ENCODE measurements at places on chromosomes 7 and 10. TPM values are rescaled to one million over a fixed set of nuclear protein-coding genes. Genes with fewer than 3 reads are reported as not detected.

The NSMCE4A gene
- total RNA-seq: 13.9 TPM

The VPS50 gene
- total RNA-seq: 17.6 TPM

The STOX1 gene
- 1.8 TPM for total RNA-seq

The FAM180A gene
- total RNA-seq: not detected

The FRMPD2 gene
- not detected for total RNA-seq

The NUTM2E gene
- 0.30 TPM for total RNA-seq

The FAM25G gene
- not detected for total RNA-seq

The AKR1E2 gene
- total RNA-seq: 1.8 TPM

The GPR141 gene
- total RNA-seq: not detected

The ELOVL3 gene
- 0.54 TPM for total RNA-seq

The ZNF853 gene
- 10.5 TPM for total RNA-seq

The CLDN3 gene
- total RNA-seq: not detected

The PKD2L1 gene
- total RNA-seq: not detected

The SCRN1 gene
- total RNA-seq: 2.6 TPM

The GOLGA7B gene
- 4.1 TPM for total RNA-seq

The PIK3CG gene
- total RNA-seq: 1.2 TPM

The LIMK1 gene
- 12.0 TPM for total RNA-seq

The SUFU gene
- total RNA-seq: 5.9 TPM

The SPDYE16 gene
- not detected for total RNA-seq

The GIMAP5 gene
- 7.4 TPM for total RNA-seq

The CYP3A4 gene
- 3.2 TPM for total RNA-seq

The CYP26A1 gene
- total RNA-seq: not detected

The DRGX gene
- not detected for total RNA-seq

The ASAH2 gene
- total RNA-seq: 0.15 TPM

The ADAM22 gene
- total RNA-seq: 0.42 TPM

The ADAM12 gene
- total RNA-seq: 0.24 TPM

The PDE6C gene
- total RNA-seq: not detected

The FOXK1 gene
- total RNA-seq: 25.0 TPM

The TRPV5 gene
- not detected for total RNA-seq

The MBLAC1 gene
- total RNA-seq: 1.5 TPM

The H2AZ2 gene
- 121 TPM for total RNA-seq

The NODAL gene
- not detected for total RNA-seq

The SNX13 gene
- total RNA-seq: 42.5 TPM

The LIPM gene
- not detected for total RNA-seq

The AKR1B15 gene
- total RNA-seq: 49.9 TPM

The SLC18A3 gene
- total RNA-seq: not detected

The SDK1 gene
- 2.4 TPM for total RNA-seq

The ODAD2 gene
- not detected for total RNA-seq

The GNG11 gene
- 8.0 TPM for total RNA-seq

The GPR15LG gene
- total RNA-seq: not detected

The CYP26C1 gene
- not detected for total RNA-seq

The PALD1 gene
- 2.8 TPM for total RNA-seq

The CCDC172 gene
- total RNA-seq: not detected

The SPDYE18 gene
- 0.51 TPM for total RNA-seq

The TWIST1 gene
- total RNA-seq: 0.32 TPM

The SPDYE1 gene
- not detected for total RNA-seq

The BMPER gene
- total RNA-seq: 2.4 TPM

The GARIN1A gene
- total RNA-seq: 3.3 TPM

The NEUROD6 gene
- not detected for total RNA-seq
